ENCODE measurements at places on chromosomes 2 and 18. TPM values are rescaled to one million over a fixed set of nuclear protein-coding genes. Genes with fewer than 3 reads are reported as not detected.

- no peak for DNase-seq
These were observed 1526.7 kb downstream of the LRP1B start for GRCh38 chr2:140604096-140604495.

DNA sequence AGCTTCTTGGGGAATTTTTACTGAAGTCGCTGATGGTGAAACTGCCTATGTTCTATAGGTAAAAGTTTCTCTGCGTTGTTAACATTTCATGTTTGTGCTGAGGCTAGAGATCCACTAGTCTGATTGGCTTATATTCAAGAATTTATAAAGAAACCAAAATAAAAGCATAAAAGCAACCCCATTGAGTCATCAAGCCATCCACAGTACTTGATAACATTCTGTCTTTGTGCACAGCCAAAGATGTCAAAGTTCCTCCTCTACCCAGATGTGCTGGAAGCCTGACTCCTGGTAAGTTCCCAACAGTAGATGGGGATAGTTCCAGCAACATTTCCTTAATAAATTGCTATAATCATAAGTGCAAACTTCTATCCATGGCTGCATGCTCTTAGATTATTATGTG is 107.8 kb downstream of the TANC1 start:
- DNase-seq: no peak

DNA sequence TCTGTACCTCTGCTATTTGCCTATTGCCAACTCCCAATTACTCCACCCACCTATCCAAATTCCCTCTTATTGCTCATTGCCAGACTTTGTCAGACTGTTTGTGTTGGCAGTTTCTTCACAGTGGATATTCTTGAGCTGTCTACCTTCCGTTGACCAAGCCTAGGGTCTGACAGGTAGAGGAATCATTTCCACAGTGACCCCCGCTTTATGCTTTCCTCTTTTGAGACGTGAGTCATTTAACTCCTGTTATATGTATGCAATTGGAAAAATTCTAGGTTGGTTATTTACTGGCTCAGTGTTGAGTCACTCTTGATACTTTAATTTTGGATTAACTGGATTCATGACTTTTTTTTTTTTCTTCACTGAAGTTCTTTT is 187.7 kb downstream of the IRS1 start:
- no peak for DNase-seq

DNA sequence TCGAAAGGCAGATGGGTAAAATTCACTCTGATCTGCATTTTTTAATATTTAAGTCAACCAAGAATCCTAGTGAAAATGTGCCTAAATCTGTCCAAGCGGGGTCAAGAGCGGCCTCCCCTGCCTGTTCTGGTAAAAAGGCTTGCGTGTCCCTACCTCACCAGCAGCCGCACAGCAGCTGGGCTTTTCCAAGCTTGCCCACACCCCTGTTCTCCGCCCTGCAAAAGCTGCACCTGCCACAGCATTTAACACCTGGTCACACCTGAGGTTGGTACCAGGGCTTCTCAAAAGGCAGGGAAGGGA is 25.8 kb upstream of the TMEM182 start:
- DNase-seq: no peak

GRCh38 chr2:195871326-195871725 is 197.3 kb downstream of the DNAH7 start:
- no peak for DNase-seq

DNA sequence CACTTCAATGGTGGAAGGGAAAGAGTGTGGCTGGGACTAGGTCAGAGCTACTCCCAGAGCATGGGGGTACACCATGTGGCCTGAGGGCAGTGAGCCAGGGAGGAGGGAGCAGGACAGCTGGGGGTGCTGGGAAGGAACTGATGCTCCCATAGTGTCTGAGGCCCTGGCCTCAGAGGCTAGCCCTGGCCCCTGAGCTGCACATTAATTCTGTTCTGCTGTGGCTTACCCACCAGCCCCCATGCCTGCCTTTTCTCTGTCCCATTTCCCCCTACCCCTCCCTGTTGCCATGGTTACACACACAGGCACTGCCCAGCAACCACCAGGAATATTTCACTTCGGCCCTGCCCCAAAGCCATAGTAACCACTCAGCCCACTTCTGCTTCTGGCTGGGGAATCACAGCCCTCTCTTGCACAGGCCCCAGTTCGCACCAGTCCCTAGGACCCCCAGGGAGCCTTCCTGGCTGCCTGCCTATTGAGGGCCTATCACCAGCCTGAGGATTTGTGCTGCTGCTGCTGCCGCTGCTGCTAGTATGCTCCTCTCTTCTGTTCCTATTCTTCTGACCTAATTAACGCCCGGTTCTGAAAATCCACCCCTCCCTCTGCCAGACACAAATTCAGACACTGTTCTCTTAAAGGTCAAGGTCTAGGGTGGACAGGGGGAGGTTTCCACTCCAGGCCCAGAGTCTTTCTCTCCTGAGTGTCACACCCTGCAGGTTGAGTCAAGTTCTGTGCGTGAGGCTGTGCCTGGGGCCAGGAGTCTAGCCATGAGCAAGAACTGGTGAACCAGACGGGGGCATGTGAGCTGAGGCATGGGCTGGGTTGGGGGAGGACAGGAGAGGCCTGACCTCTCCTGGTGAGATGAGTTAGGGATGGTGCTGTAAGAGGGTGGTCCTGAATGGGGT is 87.1 kb upstream of the MCFD2 start:
- no peak for DNase-seq

DNA sequence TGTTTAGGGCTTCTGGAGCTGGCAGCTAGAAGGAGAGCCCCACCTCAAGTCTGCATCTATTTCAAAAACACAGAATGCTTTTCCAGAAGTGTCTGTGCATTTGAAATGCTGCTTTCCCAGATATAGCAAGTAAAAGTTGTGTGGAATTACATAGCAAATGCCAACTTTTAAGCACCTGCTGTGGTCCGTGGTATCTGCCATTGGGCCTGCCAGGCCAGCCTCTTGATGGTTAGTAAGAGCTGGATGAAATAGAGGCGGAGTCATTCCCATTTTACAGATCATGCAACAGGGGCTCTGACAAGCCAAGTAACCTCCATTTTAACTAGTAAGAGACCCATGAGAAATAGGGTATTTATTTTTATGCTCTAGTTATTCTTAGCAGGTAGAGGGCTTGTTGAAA is 61.6 kb downstream of the MGAT5 start:
- no peak for DNase-seq

- DNase-seq: no peak
These were observed 71.9 kb downstream of the VWC2L start for GRCh38 chr2:214482728-214483127.

GRCh38 chr2:167939514-167940345 is 307.7 kb downstream of the STK39 start:
- no peak for DNase-seq

GRCh38 chr2:199704358-199705238 is 146.4 kb downstream of the FTCDNL1 start:
- no peak for DNase-seq

- no peak for DNase-seq
These were observed 13.8 kb upstream of the SERTAD2 start for GRCh38 chr2:64667535-64667934.

DNA sequence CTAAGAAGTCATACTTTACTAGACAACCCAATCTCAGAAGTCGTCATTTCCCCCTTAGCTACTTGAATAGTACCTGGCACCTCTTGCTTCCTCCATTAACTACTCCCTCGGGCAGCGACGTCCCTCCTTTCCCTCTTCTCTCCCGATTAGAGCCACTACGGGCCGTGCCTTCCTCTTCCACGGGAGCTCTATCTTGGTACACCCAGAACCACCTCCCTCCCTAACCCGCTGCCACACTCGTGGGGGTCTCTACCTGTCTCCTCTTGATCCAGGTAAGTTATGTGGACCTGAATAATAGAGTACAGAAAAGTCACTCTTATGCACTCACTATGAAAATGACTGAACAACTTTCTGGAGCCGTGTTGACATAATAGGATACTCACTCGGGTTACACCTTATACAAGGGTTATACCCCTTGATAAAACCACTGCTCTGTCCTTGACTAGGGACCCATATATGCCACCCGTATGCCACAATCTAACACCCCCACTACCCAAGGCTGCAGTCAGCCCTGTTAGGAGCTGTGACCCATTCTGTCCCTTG is 595 bp upstream of the HDHD2 start:
- DNase-seq: no peak

Gene EMILIN1
- total RNA-seq: 309 TPM

Gene NAT8
- not detected for total RNA-seq

Gene IRS1
- total RNA-seq: 23.1 TPM
